ENCODE measurements at places on chromosomes 12 and 14. TPM values are rescaled to one million over a fixed set of nuclear protein-coding genes. Genes with fewer than 3 reads are reported as not detected.

DNA sequence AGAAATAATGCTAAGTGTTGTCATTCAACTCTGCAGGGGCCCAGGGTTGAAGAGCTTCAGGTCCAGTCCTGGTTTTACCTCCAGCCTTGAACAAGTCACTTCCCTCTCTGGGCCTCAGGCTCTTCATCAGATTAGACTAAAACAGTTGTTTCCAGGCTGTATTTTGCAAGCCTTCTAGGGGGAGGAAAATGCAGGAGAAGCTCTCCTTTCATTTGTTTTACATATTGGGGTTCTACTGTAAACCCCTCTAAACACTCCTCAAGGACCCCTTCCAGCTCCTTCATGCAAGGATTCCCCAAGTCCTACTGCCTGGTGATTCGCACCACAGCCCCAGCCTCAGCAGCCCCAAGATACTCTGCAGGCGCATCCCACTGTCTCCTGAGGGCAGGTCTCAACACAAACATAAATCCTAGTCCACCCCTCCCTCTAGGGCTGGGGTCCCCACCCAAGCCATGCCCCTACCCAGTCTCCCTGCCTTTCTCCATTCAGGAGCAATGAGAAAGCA is 2.7 kb downstream of the SDR9C7 start:
- DNase-seq = peak; percentile 79

- DNase-seq = no peak
These were observed 32.2 kb downstream of the PDE6H start for GRCh38 chr12:15005064-15005463.

DNA sequence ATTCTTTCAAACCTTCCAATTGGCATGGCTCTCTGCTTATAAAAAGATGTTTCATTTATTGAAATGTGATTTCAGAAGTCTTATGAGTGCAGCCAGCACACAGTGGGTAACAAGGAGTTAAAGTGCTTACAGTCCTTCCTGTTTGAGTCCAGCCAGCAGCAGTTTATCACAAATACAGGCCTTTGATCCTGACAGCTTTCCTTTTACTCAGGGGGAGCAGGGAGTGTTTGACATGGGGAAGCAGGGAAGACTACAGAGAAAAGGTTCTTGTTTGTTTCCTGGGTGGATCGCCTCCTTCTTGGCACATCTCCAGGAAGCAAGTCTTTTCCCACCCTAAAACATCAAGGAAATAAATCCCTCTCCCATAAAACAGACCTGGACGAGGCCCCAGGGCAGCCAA is 216.1 kb downstream of the MSRB3 start:
- DNase-seq = peak; percentile 59

Gene ADCY4
- total RNA-seq = 8.2 TPM

Gene PDE6H
- not detected for total RNA-seq

Gene WNT1
- total RNA-seq = not detected

Gene FGD6
- total RNA-seq = 10.1 TPM

Gene BDKRB2
- total RNA-seq = 7.0 TPM

All from umbilical cord (tissue), 2 donors.